ENCODE measurements at places on chromosomes 5 and 9. TPM values are rescaled to one million over a fixed set of nuclear protein-coding genes. Genes with fewer than 3 reads are reported as not detected.

The PCDHB13 gene
- total RNA-seq: not detected

The STKLD1 gene
- 0.40 TPM for total RNA-seq

DNA sequence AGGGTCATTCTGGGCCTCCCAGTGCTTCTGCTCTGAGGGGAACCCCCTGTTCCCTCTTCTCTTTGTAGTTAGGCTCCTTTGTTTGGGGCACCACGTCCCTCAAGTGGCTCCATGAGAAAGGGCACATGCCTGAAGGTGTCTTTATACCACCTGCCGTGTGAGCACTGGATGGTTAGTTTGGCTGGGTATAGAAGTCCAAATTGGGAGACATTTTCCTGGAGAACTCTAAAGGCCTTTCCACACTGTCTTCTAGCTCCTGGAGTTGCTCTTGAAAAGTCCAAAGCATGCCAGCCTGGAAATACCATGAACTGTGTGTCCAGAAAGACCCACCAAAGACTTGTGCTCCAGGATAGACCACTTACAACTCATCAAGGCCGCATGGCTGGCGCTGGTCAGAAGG lies 11.1 kb upstream of the CCDC187 start:
- no peaks in the 10 kb centered on the region for H3K4me1 ChIP-seq
- H3K36me3 ChIP-seq: no peaks in the 10 kb centered on the region
- H3K4me3 ChIP-seq: no peak overlapping the region
- H3K27me3 ChIP-seq: no peaks in the 10 kb centered on the region
- H3K27ac ChIP-seq: no peak overlapping the region

- H3K36me3 ChIP-seq: no peaks in the 10 kb centered on the region
- no peak for DNase-seq
- no peak overlapping the region for H3K4me3 ChIP-seq
- no peak overlapping the region for H3K27ac ChIP-seq
These were observed 73.6 kb downstream of the PSD2 start for GRCh38 chr5:139869042-139869790.

GRCh38 chr5:168347368-168348083 lies 56.1 kb downstream of the WWC1 start:
- peaks cover 3% of the 10 kb centered on the region for H3K27me3 ChIP-seq
- no peak overlapping the region for H3K27ac ChIP-seq
- no peaks in the 10 kb centered on the region for H3K4me1 ChIP-seq
- no peaks in the 10 kb centered on the region for H3K36me3 ChIP-seq
- H3K4me3 ChIP-seq: no peak overlapping the region
- no peak for DNase-seq

DNA sequence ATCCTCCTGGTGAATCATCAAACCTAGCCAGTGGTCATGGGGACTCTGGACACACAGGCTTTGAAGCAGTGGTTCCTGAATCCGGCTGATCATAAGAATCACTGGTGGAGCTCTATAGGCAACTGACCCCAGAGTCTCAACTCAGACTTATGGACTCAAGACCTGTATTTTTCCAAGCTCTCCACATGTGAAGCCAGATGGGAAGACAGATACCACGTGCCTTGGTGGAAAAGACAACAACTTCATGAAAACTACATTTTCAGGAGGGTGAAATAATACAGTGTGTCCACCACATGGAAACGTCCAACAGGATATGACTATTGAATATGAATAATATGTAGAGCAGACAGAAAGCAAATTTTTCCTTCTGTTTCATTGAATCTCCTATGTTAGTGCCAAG lies 33.7 kb downstream of the GABRP start:
- DNase-seq: no peak
- H3K36me3 ChIP-seq: no peaks in the 10 kb centered on the region
- H3K27me3 ChIP-seq: peaks cover 6% of the 10 kb centered on the region

DNA sequence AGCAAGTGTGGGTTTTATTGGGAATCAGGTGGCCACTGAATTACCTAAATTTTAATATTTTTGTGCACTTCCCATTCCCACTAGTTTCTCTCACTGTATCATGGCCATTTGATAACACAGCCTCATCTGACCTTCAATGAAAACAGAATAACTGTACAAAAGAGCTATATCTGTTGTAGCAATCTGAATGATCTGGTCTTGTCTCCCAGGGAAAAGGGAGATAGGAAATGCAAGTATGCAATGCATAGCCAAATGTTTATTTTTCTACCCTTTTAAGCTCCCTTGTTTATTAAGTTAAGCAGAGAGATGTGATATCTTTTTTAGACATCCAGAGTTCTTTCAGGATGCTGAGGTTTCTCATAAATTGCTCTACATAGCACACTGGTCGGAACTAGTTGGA lies 288.3 kb upstream of the CLINT1 start:
- H3K27me3 ChIP-seq: no peaks in the 10 kb centered on the region
- no peak overlapping the region for H3K27ac ChIP-seq
- no peaks in the 10 kb centered on the region for H3K4me1 ChIP-seq
- H3K4me3 ChIP-seq: no peak overlapping the region

The JAKMIP2 gene
- 3.9 TPM for total RNA-seq

DNA sequence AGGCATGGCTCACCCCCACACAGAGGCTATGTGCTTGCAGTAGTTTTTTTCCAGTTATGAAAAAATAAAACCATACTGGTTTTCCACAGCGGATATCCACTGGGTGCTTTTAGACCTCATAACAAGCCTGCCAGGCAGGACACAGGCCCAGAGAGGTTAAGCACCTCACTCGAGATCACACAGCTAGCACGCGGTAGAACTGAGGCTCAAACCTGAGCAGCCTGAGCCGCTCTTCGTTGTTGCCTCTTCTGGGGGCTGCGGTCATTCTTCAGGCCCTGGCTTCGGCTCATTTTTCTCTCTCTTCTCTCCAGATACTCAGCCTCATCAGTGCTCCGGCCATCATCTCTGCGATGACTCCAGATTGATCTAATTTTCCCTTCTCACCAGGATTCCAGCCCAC lies 196.0 kb downstream of the TTLL11 start:
- H3K4me1 ChIP-seq: no peaks in the 10 kb centered on the region
- H3K27ac ChIP-seq: no peak overlapping the region
- DNase-seq: no peak
- H3K36me3 ChIP-seq: no peaks in the 10 kb centered on the region
- H3K27me3 ChIP-seq: no peaks in the 10 kb centered on the region

- peaks cover 2% of the 10 kb centered on the region for H3K27me3 ChIP-seq
- peak within 1 kb of the TSS; percentile 96 for H3K27ac ChIP-seq
- peak; percentile 85 for DNase-seq
- H3K36me3 ChIP-seq: peaks cover 2% of the 10 kb centered on the region
- peak within 1 kb of the TSS; percentile 97 for H3K4me3 ChIP-seq
- H3K4me1 ChIP-seq: peaks cover 26% of the 10 kb centered on the region
These were observed at the start of gene STX17 for GRCh38 chr9:99906403-99907207. STX17 (plus strand) TSS chr9:99906654; CDS start chr9:99915240, 8,586 bp downstream.

DNA sequence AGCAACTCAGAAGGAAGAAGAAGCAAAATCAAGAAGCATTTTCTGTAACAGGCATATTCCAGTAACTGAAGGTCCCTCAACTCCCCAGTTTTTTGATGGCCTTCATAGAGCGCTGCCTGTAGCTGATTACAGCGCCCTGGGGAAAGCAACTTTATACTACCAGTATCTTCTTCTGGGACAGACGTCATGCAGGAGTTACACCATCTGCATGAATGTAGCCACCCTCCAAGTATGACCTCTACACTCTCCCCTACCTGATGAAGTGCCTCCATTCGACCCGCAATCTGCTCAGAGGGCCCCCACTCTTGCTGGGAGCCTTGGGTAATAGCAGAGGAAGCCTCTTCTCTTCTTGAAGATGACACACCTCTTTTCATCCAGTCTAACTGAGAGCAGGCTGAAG lies 21.0 kb upstream of the SH3TC2 start:
- no peaks in the 10 kb centered on the region for H3K27me3 ChIP-seq
- no peak overlapping the region for H3K27ac ChIP-seq
- no peaks in the 10 kb centered on the region for H3K36me3 ChIP-seq

The WDR31 gene
- total RNA-seq: 2.1 TPM

The SLC2A8 gene
- 1.3 TPM for total RNA-seq

- no peak overlapping the region for H3K4me3 ChIP-seq
- H3K36me3 ChIP-seq: no peaks in the 10 kb centered on the region
- peaks cover 4% of the 10 kb centered on the region for H3K4me1 ChIP-seq
- H3K27me3 ChIP-seq: no peaks in the 10 kb centered on the region
- no peak overlapping the region for H3K27ac ChIP-seq
- DNase-seq: peak; percentile 12
These were observed 83.7 kb upstream of the ORM1 start for GRCh38 chr9:114238891-114239875.

GRCh38 chr5:153402550-153402949 lies 87.9 kb upstream of the GRIA1 start:
- no peak for DNase-seq
- H3K4me1 ChIP-seq: no peaks in the 10 kb centered on the region
- no peak overlapping the region for H3K4me3 ChIP-seq
- H3K27me3 ChIP-seq: no peaks in the 10 kb centered on the region

GRCh38 chr9:2526071-2526828 lies 95.3 kb upstream of the VLDLR start:
- H3K4me3 ChIP-seq: no peak overlapping the region
- H3K36me3 ChIP-seq: no peaks in the 10 kb centered on the region
- H3K27me3 ChIP-seq: peaks cover 5% of the 10 kb centered on the region

DNA sequence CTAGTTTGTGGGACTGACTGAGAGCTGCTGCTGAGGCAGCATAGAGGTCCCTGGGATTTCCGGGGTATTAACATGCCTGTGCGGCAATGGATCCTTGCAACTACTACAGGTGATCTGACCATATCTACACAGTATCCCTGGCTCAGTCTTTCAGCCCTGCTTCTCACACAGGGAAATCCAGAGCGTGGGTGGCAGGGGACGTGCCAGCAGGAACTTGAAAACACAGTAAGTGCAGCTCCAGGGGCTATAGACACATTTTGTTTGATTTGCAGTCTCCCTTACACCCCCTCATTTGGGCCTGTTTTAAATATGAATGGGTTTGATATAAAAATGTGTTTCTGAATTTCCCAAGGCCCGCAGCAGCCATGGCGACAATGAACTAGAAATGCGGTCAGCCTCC lies 209.5 kb downstream of the DCP2 start:
- no peak for DNase-seq
- H3K4me1 ChIP-seq: no peaks in the 10 kb centered on the region
- no peaks in the 10 kb centered on the region for H3K36me3 ChIP-seq
- no peak overlapping the region for H3K4me3 ChIP-seq
- H3K27me3 ChIP-seq: peaks cover 5% of the 10 kb centered on the region

GRCh38 chr9:128055344-128056040 lies 11.6 kb downstream of the NAIF1 start:
- H3K36me3 ChIP-seq: no peaks in the 10 kb centered on the region
- DNase-seq: no peak
- no peaks in the 10 kb centered on the region for H3K4me1 ChIP-seq

DNA sequence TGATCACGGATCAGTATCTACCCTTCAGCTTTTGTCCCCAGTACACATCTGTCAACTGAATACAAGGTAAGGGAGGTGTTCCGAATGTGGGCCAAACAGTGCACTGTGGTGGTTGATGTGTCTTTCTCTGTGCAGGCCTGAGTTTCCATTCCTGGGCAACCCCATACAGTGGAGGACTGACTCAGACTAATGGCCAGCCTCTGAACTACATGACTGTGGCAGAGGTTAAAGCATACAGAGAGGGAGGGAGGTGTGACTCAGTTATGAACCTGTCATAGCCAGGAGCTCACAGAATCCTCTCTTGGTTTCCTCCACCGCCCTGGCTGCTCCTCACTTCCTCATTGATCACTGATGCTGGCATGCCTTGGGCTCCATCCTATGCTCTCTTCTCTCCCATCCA lies 136.4 kb upstream of the TAS2R1 start:
- no peaks in the 10 kb centered on the region for H3K4me1 ChIP-seq
- H3K36me3 ChIP-seq: no peaks in the 10 kb centered on the region
- no peak for DNase-seq
- H3K27ac ChIP-seq: no peak overlapping the region

DNA sequence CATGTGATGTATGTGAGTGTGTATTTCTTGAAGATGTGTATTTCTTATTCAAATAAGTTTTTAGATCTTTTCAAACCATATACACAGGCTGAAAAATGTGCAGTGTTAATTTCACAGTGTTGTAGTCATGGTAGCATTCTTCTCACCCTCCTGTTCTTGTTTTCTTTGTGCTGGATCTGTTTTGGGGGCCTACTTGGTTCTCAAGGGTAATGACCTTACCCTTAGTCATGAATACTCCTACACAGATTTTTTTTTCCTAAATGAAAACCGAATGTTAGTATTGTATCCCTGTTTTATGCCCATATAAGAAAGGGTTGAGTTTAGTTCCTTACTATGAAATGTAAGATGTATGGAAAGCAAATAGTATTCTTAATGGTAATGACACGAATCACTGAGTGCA lies 88.0 kb downstream of the SLC44A1 start:
- H3K4me1 ChIP-seq: peaks cover 14% of the 10 kb centered on the region
- DNase-seq: no peak
- peaks cover 6% of the 10 kb centered on the region for H3K36me3 ChIP-seq
- no peak overlapping the region for H3K4me3 ChIP-seq
- no peaks in the 10 kb centered on the region for H3K27me3 ChIP-seq
- H3K27ac ChIP-seq: no peak overlapping the region

GRCh38 chr5:124748687-124749594 lies 2.5 kb upstream of the ZNF608 start:
- H3K27me3 ChIP-seq: peaks cover 45% of the 10 kb centered on the region
- H3K36me3 ChIP-seq: no peaks in the 10 kb centered on the region
- peak overlapping the region; percentile 63 for H3K4me3 ChIP-seq
- H3K27ac ChIP-seq: no peak overlapping the region
- peaks cover 32% of the 10 kb centered on the region for H3K4me1 ChIP-seq
- peak; percentile 43 for DNase-seq

DNA sequence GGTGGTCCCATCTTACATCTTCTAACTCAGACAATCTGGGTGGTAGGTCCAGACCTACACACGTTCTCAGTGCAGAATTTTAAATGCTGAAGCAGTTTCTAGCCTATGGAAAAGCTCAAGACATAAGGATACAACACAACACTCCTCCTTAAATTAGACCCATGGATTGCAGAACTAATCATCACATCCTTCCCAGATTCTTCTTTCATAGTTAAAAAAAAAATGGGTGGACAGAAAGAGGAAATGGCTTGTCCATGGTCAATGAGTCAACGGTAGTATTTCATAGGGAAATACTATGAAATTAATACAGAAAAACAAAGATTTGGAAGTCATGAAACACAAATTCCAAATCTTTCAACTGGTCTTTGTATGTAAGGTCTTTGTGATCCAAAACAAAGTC lies 106.9 kb downstream of the PAPPA start:
- no peak overlapping the region for H3K4me3 ChIP-seq
- no peaks in the 10 kb centered on the region for H3K36me3 ChIP-seq
- DNase-seq: no peak
- H3K27ac ChIP-seq: no peak overlapping the region

Measured in activated CD4-positive, alpha-beta T cell treated with anti-CD3 and anti-CD28 coated beads for 36 hours (primary cell).